Stimulated activated CD8-positive, alpha-beta memory T cell treated with anti-CD3 and anti-CD28 coated beads, Interleukin-7, amount 100 ng/mL, for 24 hours (primary cell): ENCODE measurements at places on chromosomes 7 and 10.

DNA sequence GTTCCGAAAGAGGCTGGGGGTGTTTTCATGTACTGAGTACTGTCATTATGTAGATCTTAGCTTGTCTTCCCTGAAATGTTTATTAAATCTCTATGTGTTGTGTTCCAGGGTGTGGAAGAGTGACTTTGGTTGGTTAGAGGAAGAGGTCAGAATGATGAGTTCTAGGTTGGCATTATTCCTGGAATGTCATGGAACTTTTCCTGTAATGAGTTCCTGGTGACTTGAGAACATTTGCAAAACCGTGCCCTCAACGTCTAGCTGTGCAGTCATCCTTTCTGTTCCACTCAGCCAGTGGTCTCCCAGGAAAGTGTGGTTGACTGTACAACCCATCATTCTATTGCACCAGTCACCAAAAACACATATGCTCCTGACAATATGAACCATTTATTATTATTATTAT, 129.6 kb downstream of the BICC1 start:
- no peak for DNase-seq

DNA sequence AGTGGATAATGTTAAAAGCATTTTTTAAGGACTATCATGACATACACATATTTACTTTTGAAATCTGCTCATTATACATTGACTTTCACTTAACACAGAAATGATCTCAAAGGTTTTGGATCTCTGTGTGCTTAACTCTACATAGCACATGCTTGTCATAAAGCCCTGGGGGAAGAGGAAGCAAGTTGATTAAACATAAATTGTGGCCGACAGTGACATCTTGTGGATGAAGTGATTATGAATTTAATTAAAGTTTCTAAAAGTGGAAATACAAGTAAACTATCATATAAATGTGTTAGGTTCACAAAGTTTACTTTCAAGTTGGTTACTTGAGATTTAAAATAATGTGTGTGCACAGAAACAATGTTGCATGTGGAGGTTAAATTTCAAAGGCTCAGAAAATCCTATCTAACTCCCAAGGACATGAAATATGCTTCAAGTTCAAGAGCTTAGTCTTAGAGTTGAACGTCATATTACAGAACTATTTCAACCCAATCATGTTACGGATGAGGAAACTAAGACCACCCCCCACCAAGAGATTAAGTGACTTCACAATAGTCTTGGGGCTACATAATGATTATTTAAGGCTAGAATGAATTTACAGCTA, 1247.8 kb downstream of the GATA3 start:
- no peak for DNase-seq

GRCh38 chr10:104339469-104340110, 1.3 kb upstream of the ITPRIP start:
- DNase-seq, result no peak

DNA sequence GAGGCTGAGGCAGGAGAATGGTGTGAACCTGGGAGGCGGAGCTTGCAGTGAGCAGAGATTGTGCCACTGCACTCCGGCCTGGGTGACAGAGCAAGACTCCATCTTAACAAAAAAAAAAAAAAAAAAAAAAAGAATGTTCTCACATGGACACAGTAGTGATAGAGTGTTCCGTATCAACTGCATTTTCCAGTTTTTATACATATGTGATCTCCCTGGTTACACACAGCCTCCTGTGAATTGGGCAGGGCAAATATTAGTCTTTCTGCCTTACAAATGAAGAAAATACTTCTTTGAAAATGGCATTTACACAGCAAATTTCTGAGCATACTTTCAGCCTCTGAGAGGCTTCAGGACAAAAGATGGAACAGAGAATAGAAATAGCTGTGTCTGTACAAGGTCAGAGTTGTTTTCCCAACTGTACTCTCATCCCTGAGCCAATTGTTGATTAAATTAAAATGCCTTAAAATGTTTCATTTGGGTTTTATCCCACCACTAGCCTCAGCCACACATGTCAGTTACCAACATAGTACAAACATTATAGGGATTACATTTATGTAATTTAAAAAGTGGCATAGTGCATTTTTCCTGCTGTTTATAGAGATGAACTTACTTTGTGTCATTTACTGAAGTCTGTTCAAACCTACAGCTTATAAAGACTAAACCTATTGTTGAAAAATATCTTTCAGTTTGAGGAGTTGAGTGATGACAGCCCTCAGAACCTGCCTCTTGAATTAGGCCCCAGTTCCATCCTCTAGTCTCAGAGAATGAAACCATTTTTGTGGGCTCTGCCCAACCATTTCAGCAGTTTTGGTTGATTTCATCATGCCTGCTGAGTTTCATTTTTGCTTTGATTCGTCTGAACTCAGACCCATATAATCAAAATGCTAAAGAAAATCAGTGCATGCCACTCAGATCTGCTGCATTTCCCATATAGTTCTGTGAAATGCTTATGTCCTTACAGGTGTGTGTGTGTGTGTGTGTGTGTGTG, 609.4 kb upstream of the C7orf33 start:
- no peak for DNase-seq

- DNase-seq, result no peak
Observed at GRCh38 chr7:18703685-18704084, 208.1 kb downstream of the HDAC9 start.

GRCh38 chr10:132575320-132576201, 38.0 kb downstream of the INPP5A start:
- DNase-seq, result no peak

- no peak for DNase-seq
Observed at GRCh38 chr7:87886875-87887274, 10.6 kb downstream of the DBF4 start.

DNA sequence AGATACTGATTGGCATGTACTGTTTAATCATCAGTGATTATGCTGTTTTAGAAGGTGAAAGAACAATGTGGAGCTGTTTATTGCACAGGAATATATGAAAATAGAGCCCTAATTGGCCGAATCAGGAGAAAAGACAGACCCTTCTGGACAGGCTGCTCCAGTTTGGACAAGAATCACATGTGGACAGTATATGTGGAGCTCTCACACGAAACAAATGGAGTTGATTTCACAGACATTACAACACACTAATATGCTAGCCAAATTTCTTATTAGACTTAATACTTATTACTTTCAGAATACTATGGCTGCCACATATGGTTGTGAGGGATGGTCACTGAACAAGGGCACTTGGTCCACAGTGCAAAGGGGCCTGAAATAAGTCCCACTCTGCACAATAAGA, 15.5 kb downstream of the TWIST1 start:
- DNase-seq, result no peak

GRCh38 chr10:86857128-86857721, 100.2 kb downstream of the MMRN2 start:
- DNase-seq, result no peak
